ENCODE measurements at places on chromosomes 2 and 18.

DNA sequence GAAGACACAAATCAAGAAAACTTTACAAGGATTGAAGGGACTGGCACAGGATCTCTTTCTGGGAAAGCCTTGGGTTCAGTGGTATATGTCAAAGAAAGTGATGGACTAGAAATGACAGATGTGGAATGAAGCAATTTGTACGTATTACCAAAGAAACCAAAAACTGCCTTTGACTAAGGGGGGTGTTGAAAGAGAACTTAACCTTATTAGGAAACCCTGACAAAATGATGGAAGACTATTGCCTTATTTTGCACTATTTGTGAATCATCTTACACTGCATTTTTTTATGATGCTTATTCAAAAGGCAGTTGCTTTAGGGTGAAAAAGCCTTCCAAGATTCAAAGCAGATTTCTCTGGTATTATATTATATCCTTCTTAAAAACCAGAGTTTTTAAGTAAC, 4.0 kb downstream of the TSGA10 start:
- no peak for DNase-seq

- DNase-seq = no peak
These were observed 283.3 kb upstream of the VWC2L start for GRCh38 chr2:214127571-214127970.

DNA sequence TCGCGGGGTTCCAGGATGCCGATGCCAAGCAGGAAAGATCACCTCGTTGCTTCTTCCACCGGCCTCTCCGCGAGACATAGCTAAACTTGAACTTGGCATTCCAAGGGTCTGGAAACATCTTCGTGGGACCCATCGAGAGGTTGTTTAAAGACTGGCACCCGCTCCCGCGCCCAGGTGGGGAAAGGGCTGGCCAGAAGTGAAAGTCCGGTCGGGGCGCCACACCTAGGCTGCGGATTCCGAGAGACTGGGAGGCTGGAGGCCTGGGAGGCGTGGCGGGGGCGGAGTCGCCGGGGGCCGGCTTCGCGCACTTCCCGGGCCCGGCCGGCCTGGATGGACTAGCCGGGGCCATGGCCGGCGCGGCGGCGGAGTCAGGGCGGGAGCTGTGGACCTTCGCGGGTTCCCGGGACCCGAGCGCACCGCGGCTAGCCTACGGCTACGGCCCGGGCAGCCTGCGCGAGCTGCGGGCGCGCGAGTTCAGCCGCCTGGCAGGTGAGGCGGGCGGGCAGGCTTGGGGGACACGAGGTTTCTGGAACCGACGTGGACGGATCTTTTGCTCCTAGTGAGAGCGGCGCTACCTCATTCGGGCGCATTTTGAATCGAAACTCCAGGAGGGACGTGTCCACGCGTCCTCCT, at the start of gene MOCOS:
MOCOS (plus strand) TSS at position 305 of the 633 bp plus-strand sequence; CDS start at position 348, 43 bp downstream.
- no peak for DNase-seq

DNA sequence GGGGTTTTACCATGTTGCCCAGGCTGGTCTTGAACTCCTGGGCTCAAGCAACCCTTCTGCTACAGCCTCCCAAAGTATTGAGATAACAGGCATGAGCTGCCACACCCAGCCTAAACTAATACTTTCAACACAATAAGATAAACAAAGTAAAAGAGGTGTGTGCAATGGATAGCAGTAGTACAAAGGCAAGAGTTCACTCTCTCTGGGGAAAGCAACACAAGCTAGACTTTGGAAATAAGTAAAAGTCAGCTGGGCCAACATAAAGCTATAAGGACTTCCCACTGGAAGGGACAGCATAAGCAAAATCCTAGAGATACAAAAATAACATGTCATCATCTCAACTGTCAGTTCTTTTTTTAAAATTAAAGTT, 5.2 kb upstream of the NOSTRIN start:
- no peak for DNase-seq

DNA sequence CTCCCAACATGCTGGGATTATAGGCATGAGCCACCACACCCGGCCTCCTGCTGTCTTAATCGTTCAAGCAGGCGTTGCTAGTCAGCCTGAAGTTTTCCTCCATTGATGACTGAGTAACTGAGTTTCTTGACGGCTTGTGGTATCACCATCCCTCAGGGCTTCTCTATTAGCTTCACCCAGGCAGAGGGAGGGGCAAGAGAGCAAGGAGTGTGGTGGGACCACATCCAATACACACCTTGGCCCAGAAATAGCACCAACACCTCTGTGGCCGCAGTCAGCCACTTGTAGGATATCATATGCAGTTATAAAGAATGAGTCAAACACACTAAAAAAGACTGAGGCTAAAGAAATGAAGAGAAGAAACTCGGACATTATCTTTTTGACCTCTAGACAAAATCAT, 1009.4 kb upstream of the CELF4 start:
- no peak for DNase-seq

GRCh38 chr18:11322716-11323115, 173.3 kb upstream of the PIEZO2 start:
- no peak for DNase-seq

DNA sequence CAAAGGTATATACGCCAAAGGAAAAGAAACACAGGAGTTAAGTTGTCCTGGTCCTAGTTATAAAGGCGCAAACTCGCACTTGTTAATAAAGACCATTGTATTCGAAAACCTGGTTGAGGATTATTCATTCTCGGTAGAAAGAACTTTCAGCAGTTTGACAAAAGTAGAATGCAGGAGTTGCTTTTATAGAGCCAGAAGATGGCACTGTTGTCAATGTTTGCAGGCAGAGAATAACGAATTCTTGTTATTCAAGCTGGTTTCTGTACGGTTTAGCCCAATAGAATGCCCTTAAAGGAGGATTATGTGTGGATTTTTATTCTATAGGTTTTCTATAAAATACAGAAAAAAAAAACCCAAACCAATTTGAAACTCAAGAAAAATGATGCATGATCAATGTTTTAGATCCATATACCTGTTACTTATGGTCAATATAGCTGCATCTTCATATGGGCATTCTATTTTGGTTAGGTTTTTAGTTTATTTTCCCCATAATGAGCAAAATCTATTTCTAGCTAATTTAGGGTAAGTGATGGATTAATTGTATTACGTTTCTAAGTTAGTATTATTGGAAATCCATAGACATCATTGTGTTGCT, 510.3 kb downstream of the PLCL1 start:
- DNase-seq = no peak

GRCh38 chr2:237662671-237663093, 35.3 kb downstream of the LRRFIP1 start:
- peak; percentile 40 for DNase-seq

DNA sequence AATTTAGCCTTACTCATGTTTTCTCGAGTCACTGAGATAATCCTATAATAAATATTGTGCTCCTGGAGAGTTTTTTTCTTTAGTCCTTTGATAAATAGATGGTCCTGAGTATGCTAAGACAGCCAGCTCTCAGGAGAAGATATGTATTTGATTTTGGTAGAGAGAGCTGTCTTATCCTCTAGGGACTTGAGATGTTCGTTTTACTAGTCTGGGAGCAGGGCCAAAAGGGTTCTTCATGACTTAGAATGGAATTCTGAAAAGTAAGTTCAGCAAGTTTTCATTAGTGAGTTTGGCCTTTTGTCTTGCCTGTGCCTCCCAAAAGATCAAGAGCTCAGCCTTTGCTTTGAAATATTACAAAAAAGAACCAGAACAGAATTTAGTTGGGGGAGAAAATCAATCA, 246.7 kb downstream of the BABAM2 start:
- DNase-seq = no peak

GRCh38 chr2:217645896-217646295, 356.9 kb downstream of the TNS1 start:
- no peak for DNase-seq

- no peak for DNase-seq
These were observed 925.0 kb upstream of the GYPC start for GRCh38 chr2:125730921-125731320.

- DNase-seq = no peak
These were observed 30.2 kb upstream of the VWC2L start for GRCh38 chr2:214380681-214381080.

GRCh38 chr2:149585166-149585885, 2.2 kb downstream of the MMADHC start:
- no peak for DNase-seq

DNA sequence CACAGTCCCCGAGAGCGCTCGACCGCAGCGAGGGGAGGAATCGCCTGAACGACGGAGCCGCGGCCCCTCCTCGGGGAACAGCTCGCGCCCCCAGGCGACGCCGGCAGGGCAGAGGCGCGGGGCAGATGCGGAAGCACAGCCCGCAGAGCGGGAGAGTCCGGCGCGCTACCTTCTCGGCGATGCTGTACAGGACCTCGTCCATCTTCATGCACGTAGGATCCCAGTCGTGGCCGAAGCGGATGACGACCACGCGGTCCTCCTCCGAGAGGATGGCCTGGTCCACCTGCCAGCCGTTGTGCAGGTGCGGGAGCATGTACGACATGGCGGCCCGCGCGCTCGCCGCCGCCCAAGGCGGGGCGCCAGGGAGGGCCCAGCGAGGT, 302 bp downstream of the TXNL4A start:
- DNase-seq = no peak

- DNase-seq = no peak
These were observed 164.3 kb downstream of the MTCL1 start for GRCh38 chr18:8869696-8870095.

DNA sequence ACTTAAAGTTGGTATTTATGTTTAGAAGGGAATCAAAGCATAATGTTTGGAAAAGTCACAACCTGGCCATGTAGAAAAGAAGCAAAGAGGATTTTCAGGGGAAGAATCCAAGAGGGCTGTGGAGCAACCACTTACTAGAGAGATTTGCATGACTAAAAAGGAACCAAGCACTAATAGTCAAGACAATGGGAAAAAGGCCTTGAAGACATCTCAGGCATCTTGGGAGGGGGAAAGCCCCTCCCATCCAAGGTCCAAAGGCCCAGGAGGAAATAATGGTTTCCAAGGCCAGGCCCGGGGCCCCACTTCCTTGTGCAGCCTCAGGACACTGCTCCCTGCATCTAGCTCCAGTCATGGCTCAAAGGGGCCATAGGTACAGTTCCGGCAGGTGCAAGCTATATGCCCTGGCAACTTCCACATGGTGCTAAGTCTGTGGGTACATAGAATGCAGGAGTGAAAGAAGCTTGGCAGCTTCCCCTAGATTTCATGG, 128.1 kb downstream of the EIPR1 start:
- DNase-seq = no peak

- no peak for DNase-seq
These were observed 77.4 kb downstream of the RNF144A start for GRCh38 chr2:6994536-6995128.

DNA sequence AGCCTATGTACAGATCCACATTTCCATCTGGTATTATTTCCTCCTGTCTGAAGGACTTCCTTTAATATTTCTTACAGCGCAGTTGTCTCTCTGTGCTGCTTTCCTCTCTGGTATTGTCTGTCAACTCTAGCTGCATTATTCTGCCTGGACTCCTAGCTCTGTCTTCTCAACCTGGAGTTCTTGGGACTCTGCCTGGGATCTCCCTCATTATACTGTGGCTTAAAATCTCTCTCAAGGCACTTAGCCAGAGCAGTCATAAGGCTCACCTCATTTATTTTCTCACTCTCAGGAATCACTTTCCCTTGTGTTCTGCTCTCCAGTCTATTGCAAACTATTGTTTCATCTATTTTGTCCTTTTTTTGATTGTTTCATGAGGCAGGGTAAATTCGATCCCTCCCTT, 850.4 kb downstream of the ERBB4 start:
- DNase-seq = no peak

DNA sequence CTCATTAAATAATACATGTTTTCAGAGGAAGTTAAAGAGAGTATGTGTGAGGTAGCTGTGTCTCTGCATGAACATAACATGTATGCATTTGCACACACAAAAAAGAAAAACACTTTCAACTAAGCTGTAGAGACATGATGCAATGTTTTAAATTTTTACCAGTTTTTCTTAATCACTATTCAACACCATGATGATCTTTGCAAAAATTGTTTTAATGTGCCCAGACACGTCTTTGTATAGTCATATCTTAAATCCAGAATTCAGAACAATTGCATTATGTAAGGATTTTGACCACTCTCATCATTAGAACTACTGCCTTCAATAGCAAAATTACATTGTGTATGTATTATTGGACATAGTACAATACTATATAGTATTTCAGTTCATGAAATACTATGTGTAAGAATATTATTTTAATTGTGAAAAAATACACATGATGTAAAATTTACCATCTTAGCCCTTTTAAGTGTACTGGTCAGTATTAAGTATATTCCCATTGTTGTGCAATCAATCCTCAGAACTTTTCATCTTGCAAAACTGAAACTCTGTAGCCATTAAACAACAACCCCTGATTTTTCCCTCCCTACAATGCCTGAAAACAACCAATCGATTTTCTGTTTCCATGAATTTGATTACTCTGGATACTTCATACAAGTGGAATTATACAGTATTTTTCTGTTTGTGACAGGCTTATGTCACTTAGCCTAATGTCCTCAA, 104.5 kb upstream of the ACVR2A start:
- no peak for DNase-seq

DNA sequence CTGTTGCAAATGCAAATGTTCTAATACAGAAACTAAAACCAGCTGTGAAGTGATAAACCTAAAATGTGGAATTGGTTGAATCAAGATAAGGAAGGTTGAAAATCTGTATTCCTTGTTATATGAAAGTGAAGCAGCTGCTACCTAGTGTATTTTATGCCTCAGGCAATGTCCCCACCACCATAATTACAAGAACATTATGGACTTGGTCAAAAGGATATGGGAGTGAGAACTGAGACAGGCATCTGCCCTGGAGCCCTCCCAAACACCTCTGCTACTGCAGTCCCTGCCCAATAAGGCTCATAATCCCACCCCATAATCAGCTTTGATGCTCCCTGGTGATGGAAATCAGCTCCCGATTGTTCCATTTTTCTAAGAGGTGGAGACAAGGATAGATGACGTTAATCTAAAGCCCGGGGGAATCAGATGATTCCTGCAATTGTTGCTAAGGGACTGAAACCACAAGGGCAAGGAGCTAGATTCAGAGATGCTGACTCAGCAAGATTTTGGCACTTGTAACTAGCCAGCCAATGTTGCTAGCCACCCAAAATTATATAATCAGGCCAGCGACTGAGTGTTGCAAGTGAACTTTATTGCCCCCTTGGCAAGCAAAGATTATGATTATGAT, 69.5 kb downstream of the EVA1A start:
- DNase-seq = no peak

GRCh38 chr18:22829781-22830180, 103.3 kb upstream of the RBBP8 start:
- DNase-seq = no peak

- no peak for DNase-seq
These were observed 6.3 kb downstream of the VIT start for GRCh38 chr2:36702781-36703180.

DNA sequence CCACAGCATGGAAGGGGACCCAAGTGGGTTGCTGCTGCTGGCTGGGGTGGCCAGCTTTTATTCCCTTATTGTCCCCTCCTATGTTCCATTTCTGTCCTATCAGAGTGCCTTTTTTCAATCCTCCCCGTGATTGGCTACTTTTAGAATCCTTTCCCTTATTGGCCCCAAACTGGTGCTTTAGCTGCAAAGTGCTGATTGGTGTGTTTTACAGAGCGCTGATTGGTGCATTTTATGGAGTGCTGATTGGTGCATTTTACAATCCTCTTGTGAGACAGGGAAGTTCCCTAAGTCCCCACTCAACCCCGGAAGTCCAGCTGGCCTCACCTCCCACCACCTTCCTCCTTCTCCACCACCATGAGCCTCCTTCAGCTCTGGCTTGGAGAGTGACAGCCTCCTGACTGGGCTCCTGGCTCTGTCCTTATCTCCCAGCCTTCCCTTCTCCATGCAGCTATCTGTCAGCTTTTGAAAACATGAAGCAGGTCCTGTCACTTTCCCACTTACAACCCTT, 20.7 kb upstream of the PLB1 start:
- DNase-seq = no peak

- DNase-seq = no peak
These were observed 230.9 kb downstream of the DSEL start for GRCh38 chr18:67285583-67285982.

GRCh38 chr2:70984576-70985282, 6.3 kb downstream of the ANKRD53 start:
- DNase-seq = peak; percentile 75

Measured in stimulated activated CD8-positive, alpha-beta memory T cell treated with anti-CD3 and anti-CD28 coated beads, Interleukin-7, amount 100 ng/mL, for 4 hours (primary cell).